Type B pancreatic cell (in vitro differentiated cells): ENCODE measurements at places on chromosomes 5 and 9.

DNA sequence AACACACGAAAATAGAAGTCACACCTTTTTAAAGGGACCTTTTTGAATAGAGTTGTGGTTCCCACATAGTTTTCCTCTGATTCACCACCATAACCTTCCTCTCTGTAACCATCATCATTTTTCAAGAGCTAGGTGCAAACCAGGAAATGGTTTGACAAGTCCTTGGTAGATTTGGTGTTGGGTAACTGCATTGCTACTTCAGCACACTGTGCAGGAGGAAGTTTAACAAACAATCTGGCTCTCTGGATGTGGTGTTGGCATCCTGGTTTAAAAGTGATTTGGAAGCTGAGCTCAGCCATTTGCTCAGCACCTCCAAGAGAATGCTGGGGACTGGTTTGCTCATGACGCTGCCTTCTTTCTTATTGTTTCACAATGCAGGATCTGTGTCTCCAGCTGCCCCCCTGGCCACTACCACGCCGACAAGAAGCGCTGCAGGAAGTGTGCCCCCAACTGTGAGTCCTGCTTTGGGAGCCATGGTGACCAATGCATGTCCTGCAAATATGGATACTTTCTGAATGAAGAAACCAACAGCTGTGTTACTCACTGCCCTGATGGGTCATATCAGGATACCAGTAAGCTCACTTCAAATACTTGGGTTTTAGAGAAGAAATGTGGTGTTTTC, 213.1 kb downstream of the RFK start:
- H3K27me3 ChIP-seq: no peaks in the 10 kb centered on the region
- no peak overlapping the region for H3K4me3 ChIP-seq
- DNase-seq: no peak
- peaks cover 12% of the 10 kb centered on the region for H3K4me1 ChIP-seq
- peaks cover 33% of the 10 kb centered on the region for H3K36me3 ChIP-seq

DNA sequence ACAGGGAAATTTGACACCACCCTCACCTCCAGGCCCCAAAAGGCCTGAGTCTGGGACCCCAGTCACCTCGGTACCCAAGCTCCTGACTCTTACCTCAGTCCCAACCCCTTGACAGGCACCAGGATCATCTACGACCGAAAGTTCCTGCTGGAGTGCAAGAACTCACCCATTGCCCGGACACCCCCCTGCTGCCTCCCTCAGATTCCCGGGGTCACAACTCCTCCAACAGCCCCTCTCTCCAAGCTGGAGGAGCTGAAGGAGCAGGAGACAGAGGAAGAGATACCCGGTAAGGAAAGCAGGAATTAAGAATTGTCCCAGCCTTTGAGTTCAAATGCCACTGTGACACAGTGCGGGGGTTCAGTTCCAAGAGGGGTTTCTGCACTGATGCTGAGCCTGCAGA, 1.3 kb downstream of the EIF4EBP3 start:
- peaks cover 17% of the 10 kb centered on the region for H3K4me1 ChIP-seq
- H3K36me3 ChIP-seq: peaks cover 14% of the 10 kb centered on the region
- no peak for DNase-seq
- peak overlapping the region; percentile 86 for H3K27ac ChIP-seq
- H3K27me3 ChIP-seq: no peaks in the 10 kb centered on the region

- DNase-seq: no peak
- H3K4me3 ChIP-seq: no peak overlapping the region
- no peaks in the 10 kb centered on the region for H3K36me3 ChIP-seq
- H3K27ac ChIP-seq: no peak overlapping the region
- no peaks in the 10 kb centered on the region for H3K27me3 ChIP-seq
Measured at GRCh38 chr5:40619421-40619820, 60.3 kb upstream of the PTGER4 start.

DNA sequence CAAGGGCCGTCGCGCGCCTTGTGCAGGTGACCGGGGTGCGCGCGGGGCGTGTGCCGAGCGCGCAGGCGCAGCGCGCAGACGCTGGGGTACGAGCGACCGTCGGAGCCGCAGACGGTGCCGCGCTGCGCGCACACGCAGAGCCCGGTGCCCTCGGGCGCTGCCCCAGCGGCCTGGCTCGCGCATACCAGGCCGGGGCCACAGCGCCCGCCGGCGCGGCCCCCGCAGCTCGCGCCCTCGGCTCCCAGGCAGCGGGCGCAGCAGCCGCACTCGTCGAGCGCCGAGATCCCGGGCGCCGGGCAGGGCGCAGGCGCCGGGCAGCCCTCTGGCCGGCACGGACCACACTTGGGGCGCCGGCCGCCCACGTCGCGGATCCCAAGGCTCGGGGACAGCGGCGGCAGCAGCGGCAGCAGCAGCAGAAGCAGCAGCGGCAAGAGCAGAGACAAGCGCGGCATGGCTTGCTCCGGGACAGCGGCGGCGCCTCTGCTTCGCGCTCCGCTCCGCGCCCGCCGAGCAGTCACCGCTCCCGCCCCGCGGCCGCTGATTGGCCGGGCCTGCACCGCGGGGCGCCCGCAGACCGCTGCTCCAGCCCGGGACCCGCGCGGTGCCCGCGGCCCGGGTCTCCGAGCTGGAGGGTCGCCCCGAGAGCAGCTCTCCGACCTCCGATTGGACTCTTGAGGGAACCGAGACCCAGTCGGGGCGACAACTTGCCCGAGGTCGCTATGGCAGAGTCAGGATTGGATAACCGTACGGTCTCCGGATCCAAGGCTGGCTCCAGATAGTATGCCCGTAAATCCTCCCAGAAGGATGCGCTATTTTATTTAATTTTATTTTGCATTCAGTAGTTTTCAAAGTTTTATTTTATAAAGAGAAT, at the start of gene IGFBPL1:
Gene IGFBPL1, minus strand, starts transcription at position 482 of the 871 bp plus-strand sequence. Its CDS starts 30 bp downstream, at position 452.
- H3K4me3 ChIP-seq: peak within 1 kb of the TSS; percentile 80
- peaks cover 56% of the 10 kb centered on the region for H3K27me3 ChIP-seq
- peaks cover 37% of the 10 kb centered on the region for H3K4me1 ChIP-seq
- DNase-seq: no peak
- H3K27ac ChIP-seq: no peak within 1 kb of the TSS

DNA sequence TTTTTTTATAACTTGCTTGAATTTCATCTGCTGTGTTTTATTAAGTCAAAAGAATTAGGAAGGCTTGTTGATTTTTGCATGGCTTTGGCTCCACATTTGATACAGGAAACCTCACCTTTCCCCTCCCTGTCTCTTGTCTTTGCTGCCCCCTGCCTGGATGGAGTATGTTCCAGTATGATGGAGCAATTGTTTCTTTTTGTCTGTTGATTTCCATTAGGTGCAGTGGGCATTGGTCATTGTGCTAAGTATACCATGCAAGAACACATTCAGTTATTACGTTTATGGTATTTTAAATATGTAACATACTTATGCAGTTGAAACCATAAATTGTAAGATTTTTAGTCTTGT, 19.6 kb downstream of the TJP2 start:
- no peak for DNase-seq
- H3K4me1 ChIP-seq: peaks cover 24% of the 10 kb centered on the region
- H3K4me3 ChIP-seq: no peak overlapping the region
- no peaks in the 10 kb centered on the region for H3K36me3 ChIP-seq

DNA sequence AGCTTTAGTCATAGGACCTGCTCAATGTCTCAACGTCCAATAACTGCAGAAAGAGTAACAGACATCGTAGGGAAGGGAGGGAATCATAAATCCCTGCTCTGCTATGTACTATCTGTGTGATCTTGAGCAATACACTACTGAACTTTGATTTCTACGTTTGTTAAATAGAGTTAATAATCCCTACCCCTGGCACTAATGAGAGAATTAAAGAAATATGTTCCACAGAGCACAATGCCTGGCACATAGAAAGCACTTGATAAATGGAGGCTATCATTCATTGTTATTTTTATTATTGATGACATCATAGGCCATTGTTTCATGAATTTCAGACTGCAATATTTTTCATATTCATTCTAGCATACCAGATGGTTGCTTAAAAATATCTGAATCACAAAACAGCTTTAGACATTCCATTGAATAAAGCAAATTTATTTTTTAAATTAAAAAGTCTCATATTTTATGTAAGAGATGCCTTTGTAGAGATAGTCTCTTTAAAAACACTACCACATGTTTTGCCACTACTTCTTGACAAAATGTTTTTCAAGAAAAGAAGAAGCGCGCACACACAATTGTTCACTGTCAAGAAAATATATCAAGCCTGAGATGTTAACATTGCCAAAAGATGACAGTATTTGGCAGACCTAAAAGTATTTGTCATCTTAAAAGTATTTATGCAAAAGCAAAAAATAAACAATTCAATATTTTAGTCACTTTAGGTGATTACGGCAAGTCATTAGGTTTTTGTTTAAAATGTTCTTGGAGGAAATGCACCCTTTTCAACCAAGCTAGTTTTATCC, 108.5 kb downstream of the EBF1 start:
- H3K27me3 ChIP-seq: peaks cover 11% of the 10 kb centered on the region
- peaks cover 3% of the 10 kb centered on the region for H3K36me3 ChIP-seq
- no peak for DNase-seq
- H3K27ac ChIP-seq: no peak overlapping the region

DNA sequence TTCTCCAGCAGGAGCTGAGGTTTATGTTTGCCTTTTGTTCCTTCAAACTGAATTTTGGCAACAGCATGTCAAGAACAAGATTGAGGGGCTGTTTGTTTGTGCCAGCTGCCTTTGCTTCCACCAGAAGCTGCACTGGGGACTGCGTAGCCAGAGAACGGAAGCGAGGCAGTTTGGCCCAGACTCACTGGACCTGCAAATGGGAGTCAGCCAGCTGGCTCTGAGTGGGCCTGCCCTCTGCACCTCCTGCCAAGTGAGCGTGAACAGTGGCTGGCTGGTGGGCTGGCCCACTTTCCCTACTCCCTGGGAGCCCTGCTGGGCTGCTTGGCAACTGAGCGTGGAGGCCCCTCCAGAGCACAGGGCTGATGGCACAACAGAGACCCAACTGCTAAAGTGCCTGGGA, 111.6 kb downstream of the GALNT10 start:
- H3K4me1 ChIP-seq: peaks cover 4% of the 10 kb centered on the region
- no peaks in the 10 kb centered on the region for H3K27me3 ChIP-seq
- no peak overlapping the region for H3K4me3 ChIP-seq
- no peak for DNase-seq

DNA sequence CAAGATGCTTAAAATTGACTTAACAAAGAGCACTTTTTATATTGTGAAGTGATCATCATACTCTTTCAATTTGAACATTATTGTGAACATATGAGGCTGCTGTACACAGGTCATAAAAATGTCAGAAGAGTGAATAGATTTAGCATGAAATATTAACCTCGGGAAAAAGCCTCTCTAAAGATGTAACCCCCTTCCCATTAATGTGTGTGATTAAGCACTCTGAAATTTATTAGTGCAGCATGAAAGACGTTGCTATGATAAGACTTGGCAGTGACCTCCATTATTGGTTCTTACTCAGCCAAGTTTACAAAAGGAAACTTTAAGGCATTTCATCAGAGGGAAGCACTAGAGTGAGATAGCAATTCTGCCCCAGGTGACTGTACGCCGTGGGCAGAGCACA, 326.5 kb downstream of the NTRK2 start:
- no peak overlapping the region for H3K27ac ChIP-seq
- H3K4me1 ChIP-seq: peaks cover 21% of the 10 kb centered on the region
- H3K4me3 ChIP-seq: no peak overlapping the region
- H3K27me3 ChIP-seq: no peaks in the 10 kb centered on the region
- peaks cover 7% of the 10 kb centered on the region for H3K36me3 ChIP-seq

DNA sequence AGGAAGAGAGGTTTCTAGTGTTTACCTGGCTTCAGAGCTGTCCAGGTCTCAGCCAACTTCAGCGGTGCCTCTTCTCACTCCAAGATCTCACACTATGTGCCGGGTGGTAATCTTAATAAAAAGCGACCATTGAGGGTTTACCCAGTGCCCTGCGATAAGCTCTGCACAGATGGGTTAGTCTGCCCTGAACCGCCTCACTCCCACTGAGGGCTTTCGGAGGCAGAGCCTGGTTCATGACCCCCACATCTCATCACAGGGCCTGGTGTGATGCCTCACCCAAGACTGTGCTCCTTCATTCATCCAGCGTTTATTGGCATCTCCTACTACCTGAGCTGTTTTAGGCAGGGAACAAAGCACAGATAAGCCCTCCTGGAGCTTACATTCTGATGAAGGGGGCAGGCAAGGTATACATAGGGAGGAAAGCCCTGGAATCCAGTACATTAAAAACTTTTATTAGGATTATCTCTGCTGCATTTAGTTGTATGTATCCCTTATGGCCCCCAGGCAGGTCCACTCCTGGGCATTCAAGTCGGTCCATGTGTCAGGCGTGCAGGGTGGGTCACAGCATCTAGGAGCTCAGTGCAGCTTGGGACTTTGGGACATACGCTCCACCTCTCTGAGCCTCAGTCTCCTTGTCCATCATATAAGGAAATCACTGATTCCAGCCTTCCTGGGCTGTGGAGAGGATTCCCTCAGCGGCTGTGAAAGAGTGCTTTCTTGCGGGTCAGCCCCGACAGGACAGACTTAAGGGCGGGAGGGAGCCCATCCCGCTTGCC, 613 bp upstream of the COL15A1 start:
- H3K36me3 ChIP-seq: no peaks in the 10 kb centered on the region
- no peaks in the 10 kb centered on the region for H3K4me1 ChIP-seq
- peaks cover 94% of the 10 kb centered on the region for H3K27me3 ChIP-seq
- no peak overlapping the region for H3K27ac ChIP-seq

DNA sequence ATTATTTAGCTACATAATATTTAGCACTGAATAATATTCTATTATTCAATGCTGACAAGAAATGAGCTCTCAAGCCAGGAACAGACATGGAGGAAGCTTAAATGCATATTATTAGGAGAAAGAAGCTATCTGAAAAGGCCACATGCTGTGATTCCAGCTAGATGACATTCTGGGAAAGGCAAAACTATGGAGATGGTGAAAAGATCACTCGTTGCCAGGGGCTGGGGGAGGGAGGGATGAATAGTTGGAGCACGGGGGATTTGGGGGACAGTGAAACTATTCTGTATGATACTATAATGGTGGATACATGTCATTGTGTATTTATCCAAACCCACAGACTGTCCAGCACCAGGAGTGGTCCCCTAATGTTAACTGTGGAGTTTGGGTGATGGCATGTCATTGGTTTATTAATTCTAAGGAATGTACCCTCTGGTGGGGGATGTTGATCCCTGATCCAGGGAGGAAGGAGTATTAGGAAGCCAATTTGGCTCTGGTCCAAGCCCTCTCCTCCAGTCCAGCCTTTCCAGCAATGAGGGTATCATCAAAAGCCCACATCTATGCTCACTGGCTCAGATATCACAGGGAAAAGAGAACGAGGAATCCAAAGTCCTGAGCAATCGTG, 162.5 kb downstream of the COL23A1 start:
- no peak for DNase-seq
- peaks cover 5% of the 10 kb centered on the region for H3K27me3 ChIP-seq
- H3K36me3 ChIP-seq: peaks cover 3% of the 10 kb centered on the region

DNA sequence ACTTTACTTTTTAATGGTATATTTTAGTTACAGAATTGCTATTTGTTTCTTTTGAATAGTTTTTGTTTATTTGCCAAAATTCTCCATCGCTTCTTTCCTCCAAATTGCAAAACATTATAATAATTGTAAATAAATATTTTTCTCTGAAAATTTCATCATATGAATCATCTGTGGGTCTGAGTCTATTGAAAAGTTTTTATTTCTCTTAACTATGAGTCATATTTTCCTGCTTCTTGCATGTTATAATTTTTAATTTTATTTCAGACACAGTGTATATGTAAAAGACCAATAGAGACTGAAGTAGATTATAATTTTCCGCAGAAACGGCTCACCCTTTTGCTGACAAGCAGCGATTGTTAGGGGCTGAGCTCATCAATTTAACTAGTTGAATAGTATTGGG, 279.1 kb upstream of the IL12B start:
- H3K36me3 ChIP-seq: no peaks in the 10 kb centered on the region
- H3K27ac ChIP-seq: no peak overlapping the region
- H3K4me3 ChIP-seq: no peak overlapping the region
- no peak for DNase-seq
- no peaks in the 10 kb centered on the region for H3K4me1 ChIP-seq
